Right hindlimb (tissue), 1 donor: ENCODE measurements at places on chromosomes 1 and 21.

DNA sequence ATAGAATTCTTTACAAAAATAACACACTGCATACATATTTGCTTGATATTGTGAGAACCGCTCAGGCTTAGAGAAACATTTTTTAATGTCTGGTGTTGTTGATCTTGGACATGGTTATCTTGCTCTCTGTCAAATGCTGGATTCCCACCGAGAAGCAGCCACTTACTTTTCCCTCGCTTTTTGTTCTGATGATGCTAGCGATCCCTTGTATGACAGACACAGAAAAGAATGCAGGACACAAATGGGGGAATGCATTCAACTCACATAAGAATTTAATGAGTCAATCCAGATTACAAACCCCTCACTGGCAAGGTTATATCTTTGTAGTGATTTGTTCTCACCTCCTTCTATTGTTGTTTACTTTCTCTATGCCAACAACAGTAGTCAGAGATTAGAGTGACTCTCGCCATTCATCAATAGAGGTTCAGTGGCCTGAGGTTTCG is 76.8 kb upstream of the AKT3 start:
- DNase-seq = no peak

- no peak for DNase-seq
Observed at GRCh38 chr21:38503583-38503982, 5.3 kb upstream of the ERG start.

DNA sequence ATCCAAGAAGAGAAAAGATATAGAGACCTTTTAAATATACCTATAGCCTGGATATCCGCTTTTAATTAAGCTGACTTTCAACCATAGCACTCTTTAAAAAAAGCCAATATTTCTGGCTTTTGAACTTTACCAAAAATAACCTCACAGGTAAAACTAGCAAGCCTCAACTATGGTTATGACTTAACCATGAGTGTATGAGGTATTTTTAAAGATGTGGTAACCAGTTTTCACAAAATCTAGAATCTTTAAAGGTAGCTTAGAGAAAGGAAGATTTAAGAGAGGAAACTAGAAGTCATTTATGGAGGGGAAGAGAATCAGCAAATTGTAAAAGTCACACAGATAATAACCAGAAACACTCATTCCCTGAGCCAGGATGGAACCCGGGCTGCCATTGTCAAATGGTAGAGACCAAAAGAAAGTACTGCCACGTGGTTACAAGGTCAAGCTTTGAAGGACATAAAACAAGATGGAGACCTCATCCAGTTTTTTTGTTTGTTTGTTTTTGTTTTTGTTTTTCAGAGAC is 288.4 kb upstream of the RGS18 start:
- no peak for DNase-seq

- DNase-seq = no peak
Observed at GRCh38 chr1:102782144-102782543, 326.2 kb downstream of the COL11A1 start.

DNA sequence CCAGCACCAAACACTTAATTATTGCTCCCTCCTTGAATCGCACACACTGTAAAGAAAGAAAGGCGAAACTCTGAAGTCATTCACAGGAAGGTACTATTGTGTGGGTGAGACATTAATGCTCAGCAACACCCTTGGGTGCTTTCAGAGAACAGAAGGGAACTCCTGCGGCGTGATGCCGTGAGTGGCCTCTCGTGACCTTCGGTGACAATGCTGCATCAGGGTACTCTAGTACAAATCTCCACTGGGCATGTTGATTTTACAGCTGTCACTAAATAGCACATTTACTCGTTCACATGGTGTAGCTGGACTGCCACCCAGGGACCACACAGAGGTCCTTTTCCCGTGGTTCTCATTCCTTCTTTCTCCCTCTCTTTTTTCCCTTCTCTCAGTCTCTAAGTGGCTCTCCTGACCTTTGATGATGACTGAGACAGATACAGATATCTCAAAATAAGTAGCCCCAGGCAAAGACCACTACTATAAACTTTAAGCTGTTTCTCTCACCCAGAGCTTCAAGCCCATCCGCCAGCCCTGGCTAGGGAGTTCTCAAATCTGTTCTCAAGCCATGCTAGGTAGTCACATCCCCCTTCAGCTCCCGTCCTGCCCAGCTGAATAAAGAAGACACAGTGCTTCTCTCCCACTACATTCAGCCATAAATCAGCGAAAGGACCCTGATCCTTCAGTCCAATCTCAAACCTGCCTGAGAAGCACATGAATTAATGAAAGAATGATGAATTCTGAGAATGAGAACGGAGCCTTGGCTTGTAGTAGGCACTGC is 223.4 kb upstream of the FMN2 start:
- no peak for DNase-seq

- peak; percentile 90 for DNase-seq
Observed at GRCh38 chr1:30911059-30911954, 2.7 kb upstream of the SDC3 start.

- no peak for DNase-seq
Observed at GRCh38 chr21:37367336-37367702, 746 bp downstream of the DYRK1A start.

- DNase-seq = peak; percentile 53
Observed at GRCh38 chr21:38506661-38507281, 8.5 kb upstream of the ERG start.

GRCh38 chr1:227032396-227032795 is 92.3 kb downstream of the COQ8A start:
- no peak for DNase-seq

GRCh38 chr21:45416620-45417019 is 11.7 kb downstream of the COL18A1 start:
- no peak for DNase-seq

- DNase-seq = no peak
Observed at GRCh38 chr1:156494309-156494895, 6.2 kb downstream of the MEF2D start.

- DNase-seq = no peak
Observed at GRCh38 chr1:7809742-7810141, 25.7 kb downstream of the PER3 start.

DNA sequence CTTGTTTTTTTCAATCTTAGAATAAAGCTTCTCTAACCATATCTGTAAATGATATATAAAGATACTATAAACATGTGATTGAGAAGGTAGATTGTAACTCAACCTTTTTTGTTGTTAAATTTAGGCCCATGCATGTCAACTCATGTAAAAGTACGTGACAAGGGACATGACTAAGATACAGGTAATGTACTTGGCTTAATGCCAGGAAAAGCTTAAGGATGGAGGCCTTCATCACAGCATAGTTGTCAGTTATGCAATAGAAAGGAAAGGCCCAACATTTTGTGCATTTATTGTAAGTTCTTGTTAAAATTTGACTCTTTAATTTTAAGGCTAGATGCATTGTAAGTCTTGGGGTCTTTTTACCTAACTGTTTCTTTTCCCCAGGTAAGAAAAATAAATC is 305.1 kb downstream of the LTN1 start:
- no peak for DNase-seq

DNA sequence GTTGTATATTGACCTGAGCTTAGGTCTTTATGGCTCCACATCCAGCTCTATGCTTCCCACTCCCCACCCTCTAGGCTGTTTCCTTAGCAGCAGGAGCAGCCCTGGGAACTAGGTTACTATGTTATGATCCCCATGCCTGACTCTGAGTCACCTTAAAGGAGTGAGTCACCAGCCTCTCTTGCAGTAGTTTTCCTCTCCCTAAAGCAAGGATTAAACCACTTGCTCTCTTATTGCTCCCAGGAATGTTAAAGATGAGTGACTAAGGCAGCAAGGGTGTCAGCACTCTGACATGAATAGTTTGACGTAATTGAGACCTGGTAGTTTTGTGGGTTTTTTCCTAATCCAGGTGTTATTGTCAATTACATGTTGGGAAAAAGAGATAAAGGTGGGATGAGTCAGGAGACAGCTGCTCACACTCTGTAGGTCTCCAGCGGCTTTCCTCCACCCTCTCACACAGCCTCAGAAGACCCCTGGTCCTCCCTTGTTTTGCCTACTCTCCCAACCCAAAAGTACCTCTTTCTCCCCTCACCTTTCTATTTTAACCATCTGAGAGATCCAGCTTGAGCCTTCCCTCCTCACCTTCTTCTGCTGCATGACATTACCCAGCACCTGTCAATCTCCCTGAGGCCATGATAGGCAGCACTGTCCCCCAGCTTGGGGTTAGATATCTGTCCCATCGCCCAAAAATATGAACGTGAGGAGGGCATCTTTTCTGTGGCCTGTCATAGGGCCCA is 369.1 kb upstream of the VAMP3 start:
- peak; percentile 15 for DNase-seq

GRCh38 chr1:223331929-223332328 is 32.0 kb downstream of the SUSD4 start:
- DNase-seq = no peak

DNA sequence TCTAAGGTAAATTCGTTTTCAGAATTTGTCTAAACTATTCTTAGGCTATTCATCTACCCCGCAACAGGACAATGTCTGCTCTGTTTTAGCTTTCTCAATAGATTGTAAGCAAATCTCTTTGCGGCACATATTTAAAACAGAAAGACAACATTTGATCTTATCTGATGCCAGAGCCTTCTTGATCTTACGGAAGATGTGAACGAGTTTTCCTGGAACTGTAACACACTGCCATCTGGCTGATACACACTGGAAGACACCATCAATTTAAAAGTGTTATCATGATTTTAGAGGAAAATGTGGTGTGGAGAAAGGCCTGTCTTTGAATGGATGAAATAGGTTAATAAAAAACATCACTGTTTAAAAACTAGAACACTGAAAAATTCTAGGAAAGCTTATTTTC is 36.1 kb downstream of the COA6 start:
- no peak for DNase-seq

DNA sequence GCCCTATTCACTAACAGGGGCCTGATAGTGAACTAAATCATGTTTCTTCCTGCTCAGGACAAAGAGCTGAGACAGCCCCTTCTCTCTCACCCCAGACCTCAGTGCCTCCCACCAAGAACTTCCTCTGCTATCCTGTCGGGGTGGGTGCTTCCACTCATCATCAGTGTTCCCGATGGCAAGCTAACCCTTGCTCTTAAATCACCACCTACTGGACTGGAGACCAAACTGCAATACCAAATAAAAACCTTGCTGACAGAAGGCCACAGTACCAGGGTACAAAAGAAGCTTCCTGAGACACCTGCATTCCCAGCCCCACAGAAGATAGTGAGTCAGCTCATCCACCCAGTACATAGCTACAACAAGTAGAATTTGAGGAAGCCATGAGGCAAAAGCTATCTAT is 799.5 kb downstream of the LTN1 start:
- no peak for DNase-seq

- DNase-seq = no peak
Observed at GRCh38 chr1:220957233-220957605, 78.0 kb downstream of the HLX start.

DNA sequence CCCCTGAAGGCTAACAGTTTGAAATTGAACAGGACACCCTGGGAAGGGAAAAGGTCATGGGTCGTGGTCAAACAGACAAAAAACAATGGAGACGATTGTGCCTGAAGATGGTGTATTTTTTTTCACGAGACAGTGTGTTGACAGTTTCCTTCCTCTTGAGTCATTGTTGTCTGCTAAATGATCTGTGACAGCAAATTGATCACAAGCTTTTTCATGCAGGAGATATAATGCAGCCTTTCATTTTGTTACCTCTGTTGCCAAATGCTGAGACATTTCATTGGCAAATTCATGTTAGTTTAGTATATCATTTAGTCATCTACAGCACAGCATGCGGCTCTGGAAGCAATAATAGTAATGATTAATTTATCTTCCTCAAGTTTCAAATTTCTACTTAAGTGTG is 27.7 kb downstream of the UBE2U start:
- DNase-seq = no peak

GRCh38 chr21:44433791-44434567 is 21.3 kb upstream of the LRRC3 start:
- no peak for DNase-seq

GRCh38 chr1:83704350-83704749 is 294.6 kb downstream of the TTLL7 start:
- DNase-seq = no peak

DNA sequence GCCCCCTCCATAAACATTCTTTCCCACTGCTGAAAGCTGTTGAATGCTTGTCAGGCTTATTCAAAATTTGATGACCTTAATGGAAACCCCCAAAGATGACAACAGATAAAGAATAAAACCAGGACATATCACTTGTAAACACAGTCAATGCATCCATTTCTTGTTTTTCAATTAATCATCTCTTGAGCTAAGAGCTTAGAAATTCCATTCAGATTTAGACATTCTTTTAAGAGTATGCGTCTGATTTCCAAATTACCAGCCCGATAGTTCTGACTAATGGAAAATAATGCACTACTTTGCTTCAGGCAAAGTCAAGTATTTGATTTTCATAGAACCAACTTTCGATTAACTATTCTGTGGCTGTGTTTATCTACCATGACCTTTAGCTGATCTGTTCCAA is 100.6 kb upstream of the RUNX1 start:
- DNase-seq = no peak

- DNase-seq = no peak
Observed at GRCh38 chr1:53130598-53130877, 11.9 kb downstream of the SLC1A7 start.

GRCh38 chr1:201501144-201501543 is 5.8 kb downstream of the CSRP1 start:
- DNase-seq = no peak

GRCh38 chr1:23177031-23177430 is 8.4 kb upstream of the LUZP1 start:
- no peak for DNase-seq

DNA sequence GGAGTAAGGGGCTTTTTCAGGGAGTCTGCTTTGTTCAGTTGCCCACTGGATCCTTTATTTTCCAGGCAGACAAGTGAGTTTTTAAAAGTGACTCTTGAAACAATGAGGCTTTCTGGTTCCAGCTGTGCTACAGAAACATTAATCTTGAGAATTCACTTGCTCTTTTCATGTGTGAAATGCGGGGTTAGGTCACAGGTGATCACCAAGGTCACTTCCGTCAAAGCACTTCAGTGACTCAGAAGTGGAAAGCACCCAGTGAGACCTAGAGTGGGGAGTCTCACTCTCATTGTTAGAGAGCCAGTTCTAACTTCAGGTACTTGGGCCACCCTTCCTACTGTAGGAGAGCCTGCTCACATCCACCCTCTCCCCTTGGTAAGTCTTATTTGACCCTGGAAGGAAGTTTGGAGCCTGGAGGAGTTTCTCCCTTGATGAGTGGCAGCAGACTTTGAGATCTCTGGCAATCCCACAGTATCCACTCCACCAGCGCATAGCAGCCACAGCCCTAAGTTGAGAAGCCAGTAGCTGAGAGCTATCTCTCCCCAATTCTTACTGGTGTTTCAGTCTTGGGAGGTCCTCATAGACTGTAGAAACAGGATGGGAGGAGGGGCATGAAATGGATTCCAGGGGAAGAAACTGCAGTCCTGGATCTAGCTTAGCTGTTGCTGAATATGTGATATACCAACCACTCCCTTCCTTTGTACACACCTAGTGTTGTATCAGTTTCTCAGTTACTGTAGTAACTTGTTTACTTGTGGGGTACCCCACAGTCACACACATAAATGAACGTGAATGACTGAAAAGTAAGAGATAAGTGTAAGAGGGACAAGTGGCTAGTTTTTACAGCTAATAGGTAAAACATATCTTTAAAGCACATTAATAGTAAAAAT is 3.1 kb downstream of the TACSTD2 start:
- no peak for DNase-seq

GRCh38 chr1:64223329-64224151 is 20.1 kb downstream of the UBE2U start:
- DNase-seq = no peak

GRCh38 chr1:72670902-72671301 is 388.6 kb upstream of the NEGR1 start:
- no peak for DNase-seq

GRCh38 chr1:32797456-32797855 is 19.7 kb downstream of the YARS1 start:
- DNase-seq = no peak

GRCh38 chr1:229254910-229255541 is 15.9 kb upstream of the RAB4A start:
- no peak for DNase-seq
